ENCODE measurements at places on chromosomes 2 and 18.
A peak's percentile ranks its signal among the peaks of the same experiment; 100 is the strongest.

DNA sequence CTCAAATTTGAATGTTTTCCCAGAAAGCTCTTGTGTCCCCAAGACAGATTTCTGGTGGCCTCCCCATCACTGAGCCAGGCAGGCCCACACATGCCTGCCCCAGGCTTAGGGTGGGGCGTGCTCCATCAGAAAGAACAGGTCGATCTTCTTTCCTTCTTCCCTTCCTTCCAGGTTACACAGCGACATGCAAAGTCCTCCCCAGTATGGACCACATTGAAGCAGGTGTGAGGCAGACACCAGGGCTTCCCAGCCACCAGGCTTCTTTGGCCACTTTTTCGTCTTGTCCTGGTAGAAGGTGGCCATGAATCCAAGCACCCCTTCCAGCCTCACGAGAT is 41.4 kb upstream of the LAPTM4A start:
- no peak for DNase-seq

GRCh38 chr2:19540739-19541525 is 182.5 kb upstream of the OSR1 start:
- DNase-seq, result no peak

DNA sequence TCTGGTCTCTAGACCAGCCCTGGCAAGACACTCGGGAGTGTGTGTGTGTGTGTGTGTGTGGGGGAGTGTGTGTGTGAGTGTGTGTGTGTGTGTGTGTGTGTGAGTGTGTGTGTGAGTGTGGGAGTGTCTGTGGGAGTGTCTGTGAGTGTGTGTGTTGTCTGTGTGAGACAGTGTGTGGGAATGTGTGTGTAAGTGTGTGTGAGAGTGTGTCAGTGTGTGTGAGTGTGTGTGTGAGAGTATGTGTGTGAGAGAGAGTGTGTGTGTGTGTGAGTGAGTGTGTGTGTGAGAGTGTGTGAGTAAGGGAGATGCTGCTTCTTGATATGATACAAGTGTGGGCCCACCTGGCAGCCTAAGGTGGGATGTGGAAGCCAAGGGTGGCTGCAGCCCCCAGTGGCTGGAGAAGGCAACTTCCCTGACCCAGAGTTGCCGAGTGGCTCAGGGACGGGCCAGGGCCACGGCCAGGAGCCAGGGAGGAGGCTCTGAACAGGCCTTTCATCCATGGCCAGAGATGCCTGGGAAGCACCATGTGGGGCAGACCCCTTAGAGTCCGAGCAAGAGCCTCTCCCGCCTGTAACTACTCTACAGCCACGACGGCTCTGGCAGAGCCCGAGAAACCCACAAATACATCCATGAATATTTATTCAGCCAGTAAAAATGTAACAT is 159.3 kb upstream of the MYCN start:
- no peak for DNase-seq

DNA sequence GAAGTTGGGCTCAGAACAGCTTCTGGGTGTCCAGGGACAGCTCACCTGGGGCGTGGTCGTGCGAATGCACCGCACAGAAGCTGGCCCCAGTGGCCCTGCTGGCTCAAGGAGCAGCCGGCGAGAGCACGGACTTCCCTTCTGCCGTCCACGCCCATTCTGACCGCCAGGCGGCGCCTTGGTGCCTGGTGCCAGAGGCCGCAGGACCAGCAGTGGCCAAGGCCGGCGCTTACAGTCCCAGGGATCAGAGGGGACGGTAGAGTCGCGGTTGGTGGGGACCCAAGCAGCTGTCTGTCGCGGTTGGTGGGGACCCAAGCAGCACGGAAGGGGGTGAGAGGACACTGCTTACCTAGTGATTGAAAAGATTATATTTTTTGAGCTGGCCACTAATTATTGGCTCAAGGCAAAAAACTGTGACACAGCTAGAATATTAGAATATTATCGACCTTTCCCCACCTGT is 25.7 kb downstream of the NPPC start:
- DNase-seq, result peak; percentile 66

- DNase-seq, result no peak
Observed at GRCh38 chr2:219603771-219604170, 6.1 kb downstream of the STK11IP start.

DNA sequence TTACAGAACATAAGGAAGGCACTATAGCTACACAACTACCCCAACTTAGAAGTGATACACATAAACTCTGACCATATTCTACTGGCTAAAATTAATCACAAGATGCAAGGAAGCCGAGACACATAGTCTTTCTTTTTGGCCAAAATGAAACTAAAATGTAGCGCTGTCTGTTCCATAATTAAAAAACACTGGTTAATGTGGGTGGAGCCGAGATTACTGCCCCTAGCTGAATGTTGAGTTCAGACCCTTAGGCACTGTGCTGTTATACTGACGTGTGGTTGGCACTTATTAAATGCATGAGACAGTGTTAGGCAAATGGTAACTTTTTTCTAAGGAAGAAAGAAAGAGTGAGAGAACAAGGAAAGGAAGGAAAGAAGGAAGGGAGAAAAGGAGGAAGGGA is 254.6 kb upstream of the RND3 start:
- DNase-seq, result no peak

GRCh38 chr2:66896131-66896530 is 461.2 kb downstream of the MEIS1 start:
- DNase-seq, result no peak

- DNase-seq, result no peak
Observed at GRCh38 chr2:72140621-72140960, 7.1 kb downstream of the CYP26B1 start.

GRCh38 chr2:101007415-101008345 is 5.6 kb downstream of the RPL31 start:
- no peak for DNase-seq

- DNase-seq, result no peak
Observed at GRCh38 chr2:18684206-18685038, 95.1 kb upstream of the NT5C1B start.

DNA sequence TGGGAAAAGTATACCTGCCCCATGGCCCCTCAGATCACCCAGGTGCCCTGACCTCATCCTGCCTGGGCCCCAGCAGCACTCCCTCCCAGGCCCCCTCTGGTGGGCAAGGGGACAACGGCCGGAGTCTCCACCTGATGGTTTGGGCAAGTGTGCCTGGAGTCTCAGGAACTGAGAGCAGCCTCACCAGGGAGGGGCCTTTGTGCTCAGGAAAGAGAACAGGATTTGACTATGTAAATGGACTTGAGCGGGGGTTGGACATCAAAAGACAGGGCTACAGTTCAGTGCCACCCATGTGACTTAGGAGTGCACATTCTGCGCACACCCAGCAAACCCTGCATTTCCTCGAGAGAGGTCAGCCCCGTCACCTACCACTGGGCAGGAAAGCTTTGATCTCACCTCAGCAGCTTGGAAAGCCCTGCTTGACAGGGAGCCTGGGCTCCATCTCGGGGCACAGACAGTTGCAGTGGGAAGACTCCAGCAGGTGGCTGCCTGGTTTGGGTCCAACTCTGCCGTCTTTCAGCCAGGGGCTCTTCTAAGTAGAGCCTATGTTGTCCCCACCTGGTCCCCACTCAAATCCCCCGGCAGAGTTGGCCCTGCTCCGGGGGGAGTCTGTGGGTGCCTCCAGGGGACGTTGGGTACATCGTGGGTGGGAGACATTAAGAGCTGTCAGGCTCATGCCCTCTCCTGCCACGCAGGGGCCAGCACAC is 3.3 kb downstream of the INPP5D start:
- DNase-seq, result no peak

DNA sequence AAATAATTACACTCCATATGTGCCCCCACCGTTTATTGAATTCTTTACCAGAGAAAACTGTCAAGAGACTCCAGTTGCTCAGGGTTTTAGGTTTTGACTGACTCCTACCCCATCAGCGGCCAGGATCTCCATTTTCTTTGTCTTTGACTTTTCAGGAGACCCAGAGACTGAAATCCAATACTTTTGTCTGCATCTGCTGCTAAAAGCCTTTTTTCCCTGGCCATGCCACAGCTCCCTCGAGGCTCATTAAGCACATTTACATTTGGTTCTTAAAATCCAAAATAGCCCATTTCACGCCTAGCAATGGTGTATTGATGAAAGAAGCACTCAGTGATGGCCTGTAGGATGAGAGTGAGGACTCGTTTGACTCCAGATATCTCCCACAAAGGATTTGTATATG is 332.6 kb upstream of the ACVR2A start:
- DNase-seq, result no peak

- no peak for DNase-seq
Observed at GRCh38 chr2:48144777-48145176, 238.5 kb upstream of the FBXO11 start.

DNA sequence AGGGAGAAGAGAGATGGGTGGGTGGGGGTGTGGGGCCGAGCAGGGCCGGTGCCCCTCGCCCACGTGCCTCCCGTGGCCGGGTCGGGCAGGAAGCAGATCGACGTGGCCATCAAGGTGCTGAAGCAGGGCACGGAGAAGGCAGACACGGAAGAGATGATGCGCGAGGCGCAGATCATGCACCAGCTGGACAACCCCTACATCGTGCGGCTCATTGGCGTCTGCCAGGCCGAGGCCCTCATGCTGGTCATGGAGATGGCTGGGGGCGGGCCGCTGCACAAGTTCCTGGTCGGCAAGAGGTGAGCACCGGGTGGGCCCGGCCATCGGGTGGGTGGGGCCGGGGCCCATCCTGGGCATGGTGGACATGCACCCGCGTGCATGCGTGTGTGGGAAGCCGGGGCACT is 21.8 kb downstream of the ZAP70 start:
- no peak for DNase-seq

DNA sequence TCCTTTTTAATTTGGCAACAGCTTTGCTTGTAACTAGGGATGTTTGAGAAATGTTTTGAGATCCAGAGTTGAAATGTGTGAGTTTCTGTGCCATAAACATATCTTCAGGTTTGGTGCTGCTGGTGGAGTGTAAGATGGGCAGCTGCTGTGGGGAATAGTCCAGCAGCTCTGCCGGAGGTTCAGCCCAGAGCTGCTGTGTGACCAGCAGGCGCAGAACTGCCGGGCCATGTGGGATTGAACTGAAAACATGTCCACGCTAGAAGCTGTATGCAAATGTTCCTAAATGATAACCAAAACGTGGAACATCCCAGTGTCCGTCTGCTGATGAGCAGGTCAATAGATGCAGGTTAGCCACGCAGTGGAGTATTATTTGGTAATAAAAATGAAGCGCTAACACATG is 99.6 kb downstream of the DGKD start:
- DNase-seq, result no peak

- DNase-seq, result no peak
Observed at GRCh38 chr2:14891546-14891945, 259.0 kb downstream of the LRATD1 start.

DNA sequence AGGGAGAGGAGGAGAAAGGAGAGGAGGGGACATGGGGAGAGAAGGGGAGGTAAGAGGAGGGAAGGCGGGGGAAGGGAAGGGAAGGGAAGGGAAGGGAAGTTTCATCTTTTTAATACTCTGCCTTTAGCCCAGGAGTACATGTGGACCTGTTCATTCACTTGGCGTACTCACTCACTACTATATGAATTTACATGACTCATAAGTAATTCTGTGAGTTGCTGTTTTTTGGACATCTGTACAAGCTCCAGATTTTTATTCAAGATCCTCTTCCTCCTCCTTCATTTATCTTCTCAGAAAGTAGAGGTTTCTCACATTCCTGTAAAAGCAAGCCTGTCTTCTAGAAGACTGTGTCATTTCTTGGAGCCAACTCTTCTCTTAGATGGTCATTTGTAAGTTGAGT is 84.6 kb downstream of the RDH14 start:
- no peak for DNase-seq

DNA sequence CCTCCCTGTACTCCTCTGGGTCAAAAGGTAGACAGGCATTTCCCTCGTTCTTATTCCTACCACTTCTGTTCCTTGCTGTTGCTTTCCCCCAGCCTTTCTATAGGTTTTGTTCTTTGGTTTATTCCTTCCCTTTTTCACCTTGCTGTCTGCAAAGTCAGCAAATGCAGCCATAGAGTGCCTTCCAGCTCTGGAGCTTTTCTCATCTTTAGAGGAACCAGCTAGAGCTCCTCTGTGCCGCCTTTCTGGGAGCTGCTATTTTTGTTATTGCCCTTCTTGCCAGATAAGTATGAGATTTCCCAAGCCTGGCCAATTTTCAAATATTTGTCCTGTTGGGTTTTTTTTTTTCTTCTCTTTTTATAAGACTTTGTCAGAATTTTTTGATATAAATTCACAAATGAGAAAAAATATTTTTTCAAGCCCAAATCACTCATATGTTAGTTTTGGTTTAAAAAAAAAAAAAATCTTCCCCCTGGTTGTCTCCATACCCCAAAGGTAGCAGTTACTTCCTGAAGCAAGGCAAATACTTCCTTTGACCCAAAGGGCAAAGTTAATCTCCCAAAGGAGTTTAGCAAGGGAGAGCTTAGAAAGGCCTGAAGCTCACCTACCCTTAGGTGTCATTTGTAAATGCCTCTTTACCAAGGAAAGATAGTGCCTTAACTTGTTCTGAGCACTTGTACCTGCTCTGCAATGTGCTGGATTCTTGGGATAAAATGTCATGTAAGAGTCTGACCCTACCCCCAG is 5.1 kb upstream of the TTC27 start:
- no peak for DNase-seq

GRCh38 chr2:29603341-29603740 is 318.0 kb downstream of the ALK start:
- no peak for DNase-seq

DNA sequence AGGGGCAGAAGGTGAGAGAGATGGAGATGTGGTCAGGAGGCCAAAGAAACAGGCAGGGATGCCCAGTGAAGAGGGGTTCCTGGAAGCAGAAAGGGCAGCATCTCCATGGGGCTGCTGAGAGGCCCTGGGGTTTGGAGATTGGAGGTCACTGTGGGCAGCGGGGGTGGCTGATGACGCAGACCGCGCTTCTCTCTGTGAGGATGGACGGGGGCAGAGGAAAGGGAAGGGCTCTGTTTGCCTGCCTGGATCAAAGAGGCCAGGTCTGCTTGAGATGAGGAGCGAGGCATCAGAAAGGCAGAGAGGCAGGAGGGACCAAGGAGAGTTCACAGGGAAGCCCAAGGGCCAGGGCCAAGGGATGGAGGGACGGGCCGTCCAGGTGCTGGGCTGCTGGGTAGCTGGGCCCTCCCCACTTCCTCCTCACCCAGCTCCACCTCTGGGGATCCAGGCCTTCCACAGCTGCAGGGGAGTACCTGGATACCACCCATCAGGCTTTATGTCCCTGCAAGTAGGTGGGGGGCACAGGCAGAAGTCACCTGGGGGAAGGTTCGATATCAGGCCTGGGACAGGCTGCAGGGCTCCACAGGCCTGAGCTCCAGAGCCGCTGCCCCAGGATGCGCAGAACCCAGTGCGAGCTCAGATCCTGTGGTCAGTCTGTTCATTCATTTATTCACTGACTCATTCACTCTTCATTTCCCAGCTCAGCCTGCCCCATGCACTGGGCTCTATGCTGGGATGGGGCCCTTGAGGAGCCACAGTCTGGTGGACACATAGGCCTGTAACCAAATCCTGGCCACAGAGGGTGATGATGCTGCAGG is 30.6 kb downstream of the ADRA2B start:
- DNase-seq, result no peak

GRCh38 chr2:54675738-54676137 is 47.7 kb upstream of the EML6 start:
- DNase-seq, result no peak
